ENCODE measurements at places on chromosomes 1 and 21.
A peak's percentile ranks its signal among the peaks of the same experiment; 100 is the strongest.

DNA sequence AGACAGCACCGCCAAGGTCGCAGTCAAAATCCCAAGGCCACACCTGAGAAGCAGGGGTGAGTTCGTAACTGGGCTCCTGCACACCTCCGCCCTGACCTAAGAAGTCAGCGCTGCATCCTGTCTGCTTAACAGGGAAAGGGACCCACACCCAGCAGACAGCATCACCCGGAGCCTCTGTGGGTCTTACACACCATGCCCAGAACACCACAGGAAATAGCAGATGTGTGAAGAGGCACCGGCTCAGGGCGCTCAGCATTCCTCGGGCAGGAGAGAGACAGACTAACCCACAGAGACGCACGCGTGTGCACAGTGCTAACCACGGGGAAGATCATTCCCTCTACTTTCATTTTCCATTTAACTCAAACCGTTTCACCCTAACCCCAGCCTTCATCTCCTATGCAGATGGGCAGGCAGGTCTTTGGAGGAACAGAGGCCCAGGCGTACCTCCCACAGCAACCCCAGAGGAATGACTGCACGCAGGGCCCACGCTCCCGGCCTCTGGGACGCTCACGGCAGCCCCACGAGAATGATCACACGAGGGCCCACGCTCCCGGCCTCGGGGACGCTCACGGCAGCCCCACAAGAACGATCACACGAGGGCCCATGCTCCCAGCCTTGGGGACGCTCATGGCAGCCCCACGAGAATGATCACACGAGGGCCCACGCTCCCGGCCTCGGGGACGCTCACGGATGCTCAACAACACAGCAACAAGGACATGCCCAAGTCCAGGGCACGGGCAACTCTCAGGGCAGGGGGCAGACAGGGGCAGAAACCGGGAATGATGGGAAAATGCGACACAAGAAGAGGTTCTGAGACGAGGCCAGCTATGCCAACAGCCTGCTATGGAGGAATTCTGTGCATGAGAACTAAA, 20.9 kb downstream of the POFUT2 start:
- H3K4me1 ChIP-seq, result peaks cover 4% of the 10 kb centered on the region
- peak; percentile 78 for DNase-seq
- no peak overlapping the region for H3K27ac ChIP-seq
- H3K27me3 ChIP-seq, result no peaks in the 10 kb centered on the region

DNA sequence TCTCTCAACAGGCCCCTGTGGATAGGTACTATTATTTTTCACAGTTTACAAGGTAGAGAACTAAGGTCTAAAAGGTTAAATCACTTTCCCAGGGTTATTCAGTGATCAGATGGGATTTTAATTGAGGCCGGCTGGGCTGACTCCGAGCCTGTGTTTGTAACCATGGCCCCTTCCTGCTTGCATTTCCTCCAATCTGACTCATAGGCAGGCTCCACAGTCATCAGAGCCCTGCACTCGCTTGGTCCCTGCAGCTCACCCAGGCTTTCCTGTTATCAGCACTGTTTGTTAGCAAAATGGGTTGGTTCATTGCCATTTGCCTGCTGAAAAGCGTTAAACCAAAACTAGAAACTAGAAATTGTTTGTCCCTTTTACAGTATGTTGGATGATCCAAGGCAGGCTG, 41.4 kb upstream of the LMX1A start:
- H3K4me3 ChIP-seq, result no peak overlapping the region
- H3K27me3 ChIP-seq, result no peaks in the 10 kb centered on the region
- DNase-seq, result no peak
- peaks cover 7% of the 10 kb centered on the region for H3K4me1 ChIP-seq
- peak overlapping the region; percentile 2 for H3K27ac ChIP-seq
- no peaks in the 10 kb centered on the region for H3K36me3 ChIP-seq

DNA sequence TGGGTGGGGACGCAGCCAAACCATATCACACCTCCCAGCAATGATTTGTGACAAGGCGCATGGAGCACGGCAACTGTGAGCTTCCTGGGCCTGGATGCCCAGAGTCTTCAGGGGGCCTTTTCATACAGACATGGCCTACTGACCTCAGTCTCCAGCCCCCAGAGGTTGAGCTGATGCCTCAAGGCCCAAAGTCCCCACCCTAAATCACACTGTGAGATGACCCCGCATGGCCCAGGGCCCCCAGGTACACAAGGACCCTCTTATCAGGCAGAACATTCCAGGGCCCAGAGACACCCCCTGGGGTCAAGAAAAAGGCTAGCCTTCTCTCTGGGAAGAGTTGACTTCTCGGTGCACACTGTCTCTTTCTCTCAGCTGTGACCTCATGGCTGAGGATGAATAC, 179.7 kb upstream of the C1orf174 start:
- DNase-seq, result no peak
- no peaks in the 10 kb centered on the region for H3K36me3 ChIP-seq
- peaks cover 11% of the 10 kb centered on the region for H3K4me1 ChIP-seq
- H3K27me3 ChIP-seq, result no peaks in the 10 kb centered on the region
- no peak overlapping the region for H3K4me3 ChIP-seq
- H3K27ac ChIP-seq, result no peak overlapping the region

GRCh38 chr1:12258272-12258671, 28.4 kb downstream of the VPS13D start:
- peaks cover 65% of the 10 kb centered on the region for H3K36me3 ChIP-seq
- no peaks in the 10 kb centered on the region for H3K4me1 ChIP-seq
- DNase-seq, result no peak
- H3K27ac ChIP-seq, result no peak overlapping the region
- H3K27me3 ChIP-seq, result no peaks in the 10 kb centered on the region

DNA sequence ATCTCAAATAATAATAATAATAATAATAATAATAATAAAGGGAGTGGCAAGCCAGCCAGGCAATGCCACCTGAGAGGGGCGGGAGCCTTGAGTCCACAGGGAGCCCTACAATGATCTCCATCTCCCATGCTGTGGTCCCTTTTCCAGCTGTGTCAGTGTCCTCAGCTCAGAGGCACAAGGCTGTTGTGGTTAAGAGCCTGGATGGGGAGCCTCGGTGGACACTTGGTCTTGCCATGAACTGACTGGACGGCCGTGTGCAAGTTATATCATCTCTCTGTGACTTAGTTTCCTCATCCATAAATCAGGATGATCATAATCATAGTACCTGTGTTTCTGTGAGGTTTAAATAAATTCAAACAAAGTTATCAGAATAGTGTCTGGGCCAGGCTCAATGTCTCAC, 127.8 kb upstream of the TIAM1 start:
- H3K36me3 ChIP-seq, result no peaks in the 10 kb centered on the region
- H3K4me3 ChIP-seq, result no peak overlapping the region
- no peaks in the 10 kb centered on the region for H3K4me1 ChIP-seq
- H3K27me3 ChIP-seq, result no peaks in the 10 kb centered on the region
- H3K27ac ChIP-seq, result no peak overlapping the region
- no peak for DNase-seq

- H3K4me3 ChIP-seq, result no peak overlapping the region
- H3K27ac ChIP-seq, result no peak overlapping the region
- H3K4me1 ChIP-seq, result peaks cover 20% of the 10 kb centered on the region
- H3K27me3 ChIP-seq, result no peaks in the 10 kb centered on the region
- no peak for DNase-seq
These were observed 2.0 kb downstream of the HPDL start for GRCh38 chr1:45328680-45329079.

DNA sequence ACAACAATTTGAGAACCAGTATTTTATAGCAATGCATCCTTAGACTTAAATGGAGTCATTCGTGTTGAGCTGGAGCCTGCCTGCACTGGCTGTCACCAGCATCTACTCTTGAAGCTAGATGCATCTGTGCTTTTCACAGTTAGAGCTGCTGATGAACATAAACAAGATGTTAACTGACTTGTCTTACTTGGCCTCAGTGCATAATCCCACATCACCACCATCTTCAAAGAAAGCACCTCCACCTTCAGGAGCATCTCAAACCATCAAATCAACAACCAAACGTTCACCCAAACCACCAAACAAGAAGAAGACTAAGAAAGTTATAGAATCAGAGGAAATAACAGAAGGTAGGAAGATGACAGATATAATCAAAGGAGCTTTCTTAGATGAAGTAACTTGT, 71.1 kb downstream of the TPR start:
- no peak overlapping the region for H3K4me3 ChIP-seq
- H3K27me3 ChIP-seq, result no peaks in the 10 kb centered on the region

DNA sequence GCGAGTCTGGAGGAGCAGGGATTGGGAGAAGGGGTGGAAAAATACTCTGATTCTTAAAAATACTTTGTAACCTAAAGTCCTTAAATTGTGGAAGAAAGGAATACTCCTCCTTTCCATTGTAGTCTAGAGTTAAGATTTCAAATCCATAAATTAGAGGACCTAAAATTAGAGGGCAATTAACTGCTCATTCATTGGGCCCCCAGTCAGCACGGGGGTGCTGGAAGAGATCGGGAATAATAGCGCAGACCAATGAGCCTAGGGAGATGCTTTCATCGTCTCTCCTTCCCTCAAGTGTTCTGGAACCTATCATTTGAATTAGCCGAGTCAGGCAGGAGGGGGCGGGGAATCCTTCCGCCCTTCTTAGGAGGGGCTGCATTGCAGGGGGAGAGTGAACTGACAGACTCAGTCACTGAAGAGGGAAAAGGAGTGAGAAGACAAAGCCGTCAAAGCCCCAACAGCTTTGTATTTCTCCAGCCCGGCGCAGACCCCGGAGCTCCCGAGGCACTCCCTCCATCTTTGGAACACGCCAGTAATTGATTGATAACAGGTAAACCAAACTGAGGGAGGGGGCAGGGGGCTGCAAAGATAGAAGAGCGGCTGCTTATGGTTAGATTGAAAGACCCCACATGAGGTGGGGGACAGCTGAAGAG, at the start of gene MLLT11:
Gene MLLT11, plus strand, starts transcription at position 391 of the 650 bp plus-strand sequence. CDS start 6,828 bp downstream, outside the sequence.
- H3K27ac ChIP-seq, result peak within 1 kb of the TSS; percentile 90
- H3K4me3 ChIP-seq, result peak within 1 kb of the TSS; percentile 72
- H3K27me3 ChIP-seq, result no peaks in the 10 kb centered on the region
- H3K36me3 ChIP-seq, result peaks cover 7% of the 10 kb centered on the region

GRCh38 chr1:224170748-224171478, 12.1 kb upstream of the DEGS1 start:
- DNase-seq, result no peak
- no peaks in the 10 kb centered on the region for H3K36me3 ChIP-seq
- H3K4me1 ChIP-seq, result peaks cover 29% of the 10 kb centered on the region
- H3K27ac ChIP-seq, result no peak overlapping the region
- no peak overlapping the region for H3K4me3 ChIP-seq
- no peaks in the 10 kb centered on the region for H3K27me3 ChIP-seq

DNA sequence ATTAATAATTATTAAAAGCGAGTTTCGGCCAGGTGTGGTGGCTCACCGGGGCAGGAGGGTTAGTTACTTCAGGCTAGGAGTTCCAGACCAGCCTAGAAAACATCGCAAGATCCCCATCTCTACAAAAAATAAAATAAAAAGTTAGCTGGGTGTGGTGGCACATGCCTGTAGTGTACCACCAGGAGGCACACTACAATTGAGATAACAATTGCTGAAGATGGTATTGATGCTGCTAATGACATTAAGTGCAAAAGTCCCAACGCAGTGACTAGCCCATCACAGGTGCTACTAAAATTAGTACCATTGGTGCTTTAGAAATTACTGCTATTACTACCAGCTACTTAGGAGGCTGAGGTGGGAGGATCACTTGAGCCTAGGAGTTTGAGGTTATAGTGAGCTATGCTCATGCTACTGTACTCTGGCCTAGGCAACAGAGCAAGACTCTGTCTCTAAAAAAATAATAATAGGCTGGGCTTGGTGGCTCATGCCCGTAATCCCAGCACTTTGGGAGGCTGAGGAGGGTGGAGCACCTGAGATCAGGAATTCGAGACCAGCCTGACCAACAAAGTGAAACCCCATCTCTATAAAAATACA, 156.6 kb downstream of the GREM2 start:
- no peak for DNase-seq
- no peaks in the 10 kb centered on the region for H3K36me3 ChIP-seq
- H3K27ac ChIP-seq, result no peak overlapping the region
- H3K4me1 ChIP-seq, result no peaks in the 10 kb centered on the region
- H3K27me3 ChIP-seq, result no peaks in the 10 kb centered on the region

GRCh38 chr21:46127239-46128105, 27.9 kb downstream of the FTCD start:
- no peaks in the 10 kb centered on the region for H3K27me3 ChIP-seq
- H3K27ac ChIP-seq, result no peak overlapping the region
- H3K36me3 ChIP-seq, result peaks cover 37% of the 10 kb centered on the region
- H3K4me1 ChIP-seq, result no peaks in the 10 kb centered on the region

DNA sequence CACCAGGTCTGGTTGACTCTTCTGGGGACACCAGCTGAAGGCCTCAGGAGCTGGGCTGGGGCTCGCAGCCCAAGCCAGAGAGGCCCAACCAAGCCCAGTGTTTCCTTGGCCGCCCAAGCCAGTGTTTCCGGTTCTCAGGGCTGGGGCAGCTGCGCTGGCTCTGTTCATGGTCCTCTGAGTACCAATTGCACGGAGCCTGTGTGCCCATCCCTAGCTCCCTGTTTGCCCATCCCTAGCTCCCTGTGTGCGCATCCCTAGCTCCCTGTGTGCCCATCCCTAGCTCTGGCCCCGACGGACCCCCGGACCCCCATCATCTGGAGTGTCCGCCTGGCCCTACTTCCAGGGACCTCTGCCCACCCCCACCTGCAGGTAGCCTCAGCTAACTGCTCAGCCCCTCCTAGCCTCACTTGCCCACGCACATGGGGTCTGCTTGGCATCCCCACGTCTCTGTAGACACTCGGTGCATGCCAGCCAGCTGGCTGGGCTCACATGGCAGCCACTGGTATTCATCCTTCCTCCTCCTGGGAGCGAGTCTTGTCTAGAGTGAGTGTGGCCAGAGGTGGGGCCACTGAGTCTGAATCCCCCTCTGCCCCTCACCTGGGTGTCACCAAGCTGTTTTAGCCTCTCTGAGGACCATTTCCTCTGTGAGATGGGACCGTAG, 64.0 kb downstream of the WNT9A start:
- no peak overlapping the region for H3K4me3 ChIP-seq
- H3K27me3 ChIP-seq, result no peaks in the 10 kb centered on the region
- no peak overlapping the region for H3K27ac ChIP-seq
- peak; percentile 80 for DNase-seq
- peaks cover 32% of the 10 kb centered on the region for H3K4me1 ChIP-seq

GRCh38 chr1:217484871-217485270, 146.0 kb downstream of the GPATCH2 start:
- H3K27me3 ChIP-seq, result no peaks in the 10 kb centered on the region
- H3K4me1 ChIP-seq, result no peaks in the 10 kb centered on the region
- H3K4me3 ChIP-seq, result no peak overlapping the region
- no peaks in the 10 kb centered on the region for H3K36me3 ChIP-seq
- H3K27ac ChIP-seq, result no peak overlapping the region

DNA sequence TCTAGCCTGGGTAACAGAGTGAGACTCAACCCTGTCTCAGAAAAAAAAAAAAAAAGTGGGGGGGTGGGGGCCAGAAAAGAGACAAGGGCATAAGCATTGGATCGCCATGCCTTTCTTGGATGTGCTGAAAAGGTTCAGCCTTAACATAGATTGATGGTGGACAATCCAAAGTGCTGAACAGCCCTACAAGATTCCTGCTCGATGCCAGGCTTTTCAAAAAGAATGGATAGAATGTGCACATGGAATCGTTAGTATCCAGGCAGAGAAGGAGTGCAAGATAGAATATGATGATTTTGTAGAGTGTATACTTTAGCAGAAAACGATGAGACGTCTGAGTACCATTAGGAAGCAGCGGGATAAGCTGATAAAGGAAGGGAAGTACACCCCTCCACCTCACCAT, 10.9 kb upstream of the COA7 start:
- H3K4me3 ChIP-seq, result no peak overlapping the region
- no peaks in the 10 kb centered on the region for H3K27me3 ChIP-seq
- no peak for DNase-seq
- H3K4me1 ChIP-seq, result no peaks in the 10 kb centered on the region
- no peaks in the 10 kb centered on the region for H3K36me3 ChIP-seq

GRCh38 chr1:115717541-115717940, 51.0 kb downstream of the CASQ2 start:
- H3K36me3 ChIP-seq, result no peaks in the 10 kb centered on the region
- H3K27ac ChIP-seq, result no peak overlapping the region
- no peak overlapping the region for H3K4me3 ChIP-seq
- H3K27me3 ChIP-seq, result no peaks in the 10 kb centered on the region
- DNase-seq, result no peak
- peaks cover 15% of the 10 kb centered on the region for H3K4me1 ChIP-seq

All from vagina (tissue), 2 donors.